ENCODE measurements at places on chromosomes 2 and 18.
A peak's percentile ranks its signal among the peaks of the same experiment; 100 is the strongest.

DNA sequence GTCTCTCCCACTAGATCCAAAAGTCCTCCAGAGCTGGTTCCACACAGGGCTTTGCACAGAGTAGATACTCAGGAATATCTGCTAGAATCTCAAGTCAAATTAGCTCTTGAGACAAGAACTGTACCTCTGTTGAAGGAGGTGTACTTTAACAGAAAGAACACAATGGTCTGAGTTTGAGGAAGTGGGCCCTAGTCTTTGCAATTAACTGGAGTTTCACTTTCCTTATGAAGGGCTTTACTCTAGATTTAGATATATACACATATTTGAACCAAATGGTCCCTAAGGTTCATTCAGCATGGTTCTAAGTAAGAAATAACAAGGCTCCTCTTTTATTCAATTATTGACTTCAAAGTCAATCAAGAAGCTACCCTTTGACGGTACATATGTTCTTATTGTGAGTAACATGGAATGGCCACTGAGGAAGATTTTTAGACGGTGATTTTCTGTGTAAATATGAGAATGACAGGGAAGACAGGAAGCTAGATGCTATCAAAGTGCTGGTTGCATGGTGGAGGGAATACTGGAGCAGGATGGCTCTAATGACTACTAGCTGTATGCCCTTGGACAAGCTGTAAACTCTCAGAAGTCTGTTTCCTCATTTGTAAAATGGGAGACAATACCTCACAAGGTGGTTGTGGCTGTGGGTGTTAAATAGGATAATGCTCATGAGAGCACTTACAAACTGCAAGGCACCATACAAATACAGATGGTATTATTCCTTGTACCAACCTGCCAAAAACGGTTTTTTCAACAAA lies 73.5 kb upstream of the SERTAD2 start:
- peak; percentile 80 for ATAC-seq

- ATAC-seq: no peak
Observed at GRCh38 chr2:237025090-237025865, 60.4 kb upstream of the COPS8 start.

- no peak for ATAC-seq
Observed at GRCh38 chr2:44952806-44953498, 11.4 kb downstream of the SIX3 start.

DNA sequence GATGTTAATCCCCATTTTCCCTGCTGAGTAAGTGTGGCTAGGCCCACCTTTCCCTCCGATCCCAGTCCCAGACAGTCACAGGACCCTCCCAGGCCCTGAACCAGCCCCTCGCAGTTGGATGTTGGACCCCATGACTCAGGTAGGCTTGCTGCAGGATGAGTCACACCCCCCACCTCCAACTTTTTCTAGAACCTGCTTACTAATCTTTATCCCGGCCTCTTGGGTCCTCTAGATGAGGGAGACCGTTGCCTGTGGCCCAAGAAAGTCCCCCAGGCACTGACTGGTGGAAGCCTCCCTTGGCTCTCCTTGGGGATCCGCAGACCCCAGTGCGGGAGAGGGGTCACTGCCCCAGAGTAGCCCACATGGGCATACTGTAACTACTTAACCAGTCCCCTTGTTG lies 98.5 kb downstream of the SMAD7 start:
- peak; percentile 35 for ATAC-seq

DNA sequence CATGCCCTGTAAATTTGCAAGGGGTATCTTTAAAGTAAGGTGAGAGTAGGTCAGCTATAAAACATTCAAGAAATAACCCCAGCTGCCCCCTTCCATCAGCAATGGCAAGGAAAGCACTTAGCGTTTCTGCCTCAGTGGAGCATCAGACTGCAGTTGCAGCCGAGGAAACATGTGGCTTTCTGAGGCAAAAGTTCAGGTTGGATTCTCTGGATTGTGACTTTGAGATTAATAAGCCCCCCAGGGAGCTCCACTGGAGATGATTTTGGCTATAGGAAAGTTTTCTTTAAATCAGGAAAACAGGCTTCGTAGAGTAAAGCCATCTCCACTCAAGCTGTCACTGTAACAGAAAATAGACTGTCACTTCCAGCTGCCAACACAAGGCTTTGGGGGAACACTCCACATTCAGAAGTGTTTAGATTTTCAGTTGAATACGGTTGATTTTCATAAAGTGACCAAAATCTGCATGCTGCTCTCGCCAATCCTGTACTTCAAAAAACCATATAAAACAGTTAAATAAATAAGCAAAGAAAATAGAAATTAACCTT lies 15.3 kb upstream of the RIT2 start:
- no peak for ATAC-seq

- ATAC-seq: no peak
Observed at GRCh38 chr2:67108231-67108630, 288.9 kb upstream of the ETAA1 start.

DNA sequence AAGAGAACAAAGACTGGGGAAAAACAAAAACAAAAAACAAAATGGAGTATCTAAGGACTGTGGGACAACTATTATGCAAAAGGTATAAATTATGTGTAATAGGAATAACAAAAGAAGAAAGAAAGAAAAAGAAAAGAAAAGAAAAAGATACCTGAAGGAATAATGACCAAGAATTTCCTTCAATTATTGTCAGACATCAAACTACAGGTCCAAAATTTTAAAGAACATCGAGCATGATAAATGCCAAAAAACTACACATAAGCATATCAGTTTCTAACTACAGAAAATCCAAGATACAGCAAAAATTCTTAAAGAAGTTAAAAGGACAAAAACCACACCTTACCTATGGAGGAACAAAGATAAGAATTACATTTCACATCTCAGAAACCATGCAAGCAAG lies 93.0 kb downstream of the SPIRE1 start:
- ATAC-seq: no peak

GRCh38 chr2:38386377-38386776 lies 9.3 kb upstream of the ATL2 start:
- ATAC-seq: no peak

- no peak for ATAC-seq
Observed at GRCh38 chr2:149768320-149768799, 180.8 kb upstream of the MMADHC start.

- no peak for ATAC-seq
Observed at GRCh38 chr2:188517549-188518215, 226.0 kb downstream of the GULP1 start.

GRCh38 chr18:12741351-12741750 lies 38.5 kb downstream of the PSMG2 start:
- no peak for ATAC-seq

DNA sequence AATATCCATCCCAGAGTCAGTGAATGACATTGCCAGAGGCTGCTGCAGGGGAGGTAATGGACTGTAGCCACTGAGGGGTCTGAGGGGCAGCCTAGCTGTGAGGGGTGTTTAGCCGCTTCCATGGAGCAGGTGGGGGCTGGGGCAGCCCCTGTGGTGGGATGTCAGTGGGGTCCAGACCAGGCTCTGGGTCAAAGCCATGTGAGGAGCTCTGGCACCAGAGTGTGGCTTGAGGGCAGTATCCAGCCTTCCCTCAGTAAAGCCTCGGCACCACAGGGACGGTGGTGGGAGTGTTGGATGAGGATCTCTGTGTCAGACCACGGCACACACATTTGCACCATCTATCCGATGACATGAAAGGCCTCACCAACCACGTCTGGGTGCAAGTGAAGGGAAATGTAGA lies 85.0 kb downstream of the INHBB start:
- ATAC-seq: no peak

DNA sequence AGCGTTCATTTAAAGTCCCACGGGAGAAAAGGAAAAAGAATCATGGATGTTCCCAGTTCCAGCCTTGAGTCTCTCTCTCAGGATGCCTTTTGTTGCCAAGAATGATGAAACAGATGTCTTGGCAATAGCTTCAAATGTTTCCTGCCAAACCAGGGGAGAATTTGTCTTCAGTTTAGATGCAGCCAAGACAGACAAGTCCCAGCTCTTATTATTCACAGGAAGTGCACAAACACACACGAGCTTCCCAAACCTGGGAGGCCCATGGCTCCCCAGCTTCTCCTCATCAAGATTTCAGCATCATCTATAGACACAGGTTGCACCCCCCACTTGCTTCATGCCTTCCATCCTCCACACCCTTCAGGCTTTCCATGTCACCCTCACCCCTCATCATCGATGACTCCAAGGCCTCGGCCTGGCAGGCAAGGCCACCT lies 45.9 kb downstream of the HS1BP3 start:
- no peak for ATAC-seq

DNA sequence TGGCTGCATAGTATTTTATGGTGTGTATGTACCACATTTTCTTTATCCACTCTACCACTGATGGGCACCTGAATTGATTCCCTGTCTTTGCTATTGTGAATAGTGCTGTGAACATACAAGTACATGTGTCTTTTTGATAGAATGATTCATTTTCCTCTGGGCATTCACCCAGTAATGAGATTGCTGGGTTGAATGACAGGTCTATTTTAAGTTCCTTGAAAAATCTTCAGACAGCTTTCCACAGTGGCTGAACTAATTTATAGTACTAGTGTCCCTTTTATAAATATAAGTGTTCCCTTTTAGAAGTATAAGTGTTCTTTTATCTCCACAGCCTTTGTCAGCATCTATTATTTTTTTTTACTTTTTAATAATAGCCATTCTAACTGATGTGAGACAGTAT lies 303.9 kb upstream of the EPHA4 start:
- ATAC-seq: no peak

DNA sequence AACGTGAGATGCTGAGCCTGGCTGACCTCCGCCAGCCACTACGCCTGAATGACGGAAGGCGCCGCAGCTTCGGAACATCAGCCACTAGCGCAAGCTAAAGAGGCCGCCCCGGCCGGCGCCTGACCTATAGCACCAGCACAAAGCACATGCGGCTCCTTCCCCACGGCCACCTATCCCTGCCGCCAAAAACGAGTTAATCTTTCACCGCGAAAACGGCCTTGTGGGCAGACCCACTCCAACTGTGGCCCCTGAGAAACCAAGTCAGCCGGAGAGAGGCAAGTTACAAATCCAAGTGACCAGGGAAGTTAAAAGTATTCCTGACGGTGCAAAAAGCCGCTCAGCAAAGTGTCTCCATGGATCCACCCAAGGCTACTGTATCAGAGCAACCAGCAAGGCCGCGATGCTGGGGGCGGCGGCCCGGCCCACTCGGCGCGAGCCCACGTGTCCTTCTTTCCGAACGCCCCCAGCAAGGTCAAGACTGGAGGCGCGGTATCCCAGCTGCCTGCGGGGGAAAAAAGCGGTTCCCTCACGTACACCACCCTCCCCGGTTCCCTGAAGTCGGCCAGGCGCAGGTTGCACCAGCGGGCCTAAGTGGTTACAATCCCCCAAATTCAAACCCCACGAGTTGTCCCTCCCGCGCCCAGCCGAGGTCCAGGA lies 575 bp downstream of the HSPD1 start:
- ATAC-seq: no peak

DNA sequence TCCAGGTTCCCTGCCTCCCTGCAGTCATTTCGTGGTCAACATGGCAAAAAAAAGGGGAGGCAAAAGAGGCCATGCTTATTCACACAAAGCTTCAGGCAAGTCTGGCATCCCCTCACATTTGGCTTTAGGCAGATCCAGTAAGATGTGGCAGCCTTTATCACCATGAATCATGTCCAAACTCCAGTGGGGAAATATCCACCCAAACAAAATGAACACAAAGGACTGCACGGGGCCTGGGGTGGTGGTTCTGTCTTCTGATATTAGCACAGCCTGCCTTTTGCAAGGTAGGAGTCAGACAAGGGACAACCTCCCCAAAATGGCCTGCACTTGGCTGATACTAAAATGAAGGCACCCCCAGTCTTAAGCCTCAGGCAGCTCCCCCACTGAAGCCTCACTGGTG lies 129.9 kb downstream of the ZBTB7C start:
- ATAC-seq: no peak

DNA sequence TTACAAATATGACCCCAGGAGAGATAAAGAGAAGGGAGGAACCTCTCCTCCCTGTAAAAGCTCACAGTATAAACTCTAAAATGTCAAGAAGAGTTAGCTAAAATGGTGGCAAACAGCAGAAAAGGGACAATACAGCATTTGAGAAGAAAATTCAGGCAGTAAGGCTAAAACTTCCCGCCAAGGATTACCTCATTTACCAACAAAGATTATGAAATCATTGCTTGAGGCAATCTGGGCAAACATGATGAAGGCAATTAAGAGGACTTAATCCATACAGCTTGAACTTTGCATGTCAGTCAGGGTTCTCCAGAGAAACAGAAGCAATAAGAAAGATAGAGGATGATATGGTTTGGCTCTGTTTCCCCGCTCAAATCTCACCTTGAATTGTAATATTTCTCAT lies 81.4 kb downstream of the CMPK2 start:
- ATAC-seq: no peak

- no peak for ATAC-seq
Observed at GRCh38 chr2:31785876-31786275, 205.1 kb upstream of the SRD5A2 start.

DNA sequence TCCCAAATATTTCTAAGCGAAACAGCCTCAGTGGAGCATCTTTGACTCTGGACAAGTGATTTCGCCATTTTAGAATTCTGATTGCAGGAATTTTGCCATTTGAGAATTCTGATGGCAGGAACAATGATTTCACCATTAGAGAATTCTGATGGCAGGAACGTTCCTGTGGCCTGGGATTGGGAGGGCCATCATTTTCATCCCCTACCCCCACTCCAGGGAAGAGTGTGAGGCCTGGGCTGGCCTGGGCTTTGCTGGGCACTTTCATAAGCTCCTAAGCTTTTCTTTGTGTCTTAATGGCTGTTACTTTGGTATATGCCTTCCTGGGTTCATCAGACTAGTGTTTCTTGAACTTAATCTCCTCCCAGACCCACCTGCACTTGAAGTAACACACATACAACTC lies 129.3 kb upstream of the EPAS1 start:
- no peak for ATAC-seq

DNA sequence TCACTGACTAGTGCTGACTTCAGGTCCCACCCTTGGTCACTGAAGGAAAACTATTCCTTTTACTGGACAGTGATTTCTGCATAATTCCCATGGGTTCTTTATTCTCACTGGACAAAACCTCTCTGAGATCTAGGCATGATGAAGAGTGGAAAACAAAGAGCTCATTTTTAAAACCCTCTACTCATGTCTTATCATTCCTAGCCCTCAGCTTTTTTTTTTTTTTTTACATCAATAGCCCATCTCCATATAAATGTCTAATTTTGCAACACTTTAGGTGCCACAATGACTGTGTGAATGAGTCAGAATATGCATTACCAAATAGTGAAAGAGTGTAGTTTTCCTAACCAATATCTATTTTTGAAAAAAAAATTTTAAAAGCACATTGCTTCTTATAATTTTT lies 74.8 kb downstream of the TCF4 start:
- ATAC-seq: no peak

GRCh38 chr2:14577843-14578242 lies 54.7 kb upstream of the LRATD1 start:
- no peak for ATAC-seq

DNA sequence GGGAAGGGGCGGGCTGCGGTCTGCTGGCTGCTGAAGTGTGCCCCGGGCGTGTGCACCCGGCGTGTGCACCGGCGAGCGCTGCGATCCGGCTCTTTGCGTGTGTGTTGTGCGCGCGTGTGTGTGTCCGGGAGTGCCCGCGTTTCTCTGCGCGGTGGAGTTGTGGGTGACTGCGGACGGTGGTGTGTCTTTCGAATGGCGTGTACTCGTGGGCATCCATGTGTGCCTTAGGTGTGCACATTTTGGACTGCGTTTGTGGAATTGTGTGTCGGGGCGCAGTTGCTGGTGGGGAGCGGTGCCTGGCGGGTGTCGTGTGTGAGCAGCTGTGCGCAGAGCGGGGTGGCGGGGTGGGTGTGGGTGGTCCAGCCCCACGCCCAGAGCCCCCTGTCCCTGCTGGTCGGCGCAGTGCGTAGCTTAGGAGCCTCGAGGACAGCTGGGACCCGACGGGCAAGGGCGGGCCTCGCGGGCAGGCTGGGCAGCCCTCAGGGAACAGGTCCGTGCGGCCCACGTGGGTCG lies 533 bp downstream of the HPCAL1 start:
- peak; percentile 12 for ATAC-seq

GRCh38 chr2:99183025-99183424 lies 2.0 kb downstream of the MRPL30 start:
- no peak for ATAC-seq
